Tongue (tissue), 3 donors: ENCODE measurements at places on chromosomes 2 and 18.

- peak; percentile 2 for DNase-seq
Observed at GRCh38 chr2:49490710-49491109, 336.4 kb upstream of the FSHR start.

- no peak for DNase-seq
Observed at GRCh38 chr2:235390108-235390815, 103.6 kb upstream of the AGAP1 start.

DNA sequence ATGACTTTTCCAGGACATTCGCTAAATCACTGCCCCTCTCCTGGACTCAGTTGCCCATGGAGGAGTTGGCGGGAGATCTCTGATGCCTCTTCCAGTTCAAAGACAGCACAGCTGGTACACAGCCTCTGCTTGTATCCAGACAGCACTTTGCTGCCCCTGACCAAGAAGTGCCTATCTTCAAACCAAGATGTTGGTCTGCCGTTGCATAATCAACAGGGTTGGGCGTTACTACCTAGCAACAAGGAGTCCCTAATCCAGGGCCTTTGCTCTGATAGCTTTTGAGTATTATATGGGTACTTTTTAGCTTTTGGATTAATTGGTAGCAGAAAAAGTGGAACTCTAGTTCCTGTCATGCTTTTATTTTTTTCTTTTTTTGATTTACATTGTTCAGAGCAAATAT lies 166.6 kb downstream of the FAM210A start:
- no peak for DNase-seq

DNA sequence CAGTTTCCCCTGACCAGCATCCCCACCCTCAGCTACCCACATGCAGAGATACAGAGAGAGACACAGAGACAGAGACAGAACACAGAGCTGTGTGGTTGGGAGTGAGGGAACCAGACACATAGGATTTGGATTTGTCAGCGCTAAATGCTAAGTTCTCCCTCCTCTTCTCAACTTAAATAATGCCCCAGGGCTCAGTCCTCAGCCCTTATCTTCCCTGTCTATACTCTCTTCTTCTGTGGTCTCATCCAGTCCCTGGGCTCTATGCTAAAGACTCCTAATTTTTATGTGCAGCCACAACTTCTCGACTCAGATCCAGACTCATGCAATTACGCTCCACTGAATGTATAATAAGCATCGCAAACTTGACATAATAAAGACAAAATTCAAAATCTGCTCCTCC lies 47.1 kb downstream of the COLEC12 start:
- no peak for DNase-seq

- no peak for DNase-seq
Observed at GRCh38 chr2:98759827-98760625, 29.1 kb upstream of the MGAT4A start.

GRCh38 chr18:11150271-11150615 lies 874 bp upstream of the PIEZO2 start:
- DNase-seq, result no peak

- DNase-seq, result peak; percentile 68
Observed at GRCh38 chr18:22465859-22466457, 48.2 kb upstream of the CTAGE1 start.

GRCh38 chr2:169036736-169037440 lies 5.8 kb upstream of the ABCB11 start:
- no peak for DNase-seq

GRCh38 chr2:133568172-133568571 lies at the start of gene NCKAP5:
Gene NCKAP5 (minus strand): TSS chr2:133568463. CDS start chr2:133517526, 50,937 bp downstream.
- DNase-seq, result peak; percentile 90

DNA sequence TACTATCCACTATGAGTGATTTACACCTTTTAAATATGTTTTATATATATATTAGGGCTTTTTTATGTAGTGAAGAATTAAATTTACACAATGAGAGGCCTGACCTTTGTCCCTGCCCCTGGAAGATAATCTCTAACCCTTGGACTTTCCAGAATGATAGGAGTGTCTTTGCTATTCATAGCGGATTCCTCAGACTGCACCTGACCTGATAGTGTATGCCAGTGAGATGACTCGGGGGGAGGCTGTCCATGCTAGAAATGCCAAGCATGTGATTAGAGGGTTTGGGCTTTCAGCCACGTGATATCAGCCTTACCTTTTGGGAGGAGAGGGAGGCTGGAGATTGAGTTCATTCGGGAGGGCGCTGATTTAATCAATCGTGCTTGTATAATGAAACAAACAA lies 44.1 kb upstream of the LHCGR start:
- DNase-seq, result no peak

DNA sequence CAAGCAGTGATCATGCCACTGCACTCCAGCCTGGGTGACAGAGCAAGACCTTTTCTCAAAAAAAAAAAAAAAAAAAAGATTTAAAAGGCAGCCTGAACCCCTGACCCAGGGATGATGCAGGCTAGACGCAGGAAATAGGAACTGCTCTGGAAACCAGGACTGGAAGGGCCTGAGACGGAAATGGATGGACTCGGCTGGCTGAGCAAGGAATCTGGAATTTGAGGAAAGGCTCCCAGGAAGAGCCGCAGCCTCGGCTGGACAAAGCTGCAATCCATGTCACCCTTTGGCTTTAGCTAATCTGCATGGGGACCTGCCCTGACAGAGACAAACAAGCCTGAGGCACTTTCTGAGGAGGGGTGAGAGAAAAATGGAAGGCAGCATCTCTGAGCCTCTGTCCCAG lies 55.0 kb upstream of the DAPL1 start:
- DNase-seq, result no peak

DNA sequence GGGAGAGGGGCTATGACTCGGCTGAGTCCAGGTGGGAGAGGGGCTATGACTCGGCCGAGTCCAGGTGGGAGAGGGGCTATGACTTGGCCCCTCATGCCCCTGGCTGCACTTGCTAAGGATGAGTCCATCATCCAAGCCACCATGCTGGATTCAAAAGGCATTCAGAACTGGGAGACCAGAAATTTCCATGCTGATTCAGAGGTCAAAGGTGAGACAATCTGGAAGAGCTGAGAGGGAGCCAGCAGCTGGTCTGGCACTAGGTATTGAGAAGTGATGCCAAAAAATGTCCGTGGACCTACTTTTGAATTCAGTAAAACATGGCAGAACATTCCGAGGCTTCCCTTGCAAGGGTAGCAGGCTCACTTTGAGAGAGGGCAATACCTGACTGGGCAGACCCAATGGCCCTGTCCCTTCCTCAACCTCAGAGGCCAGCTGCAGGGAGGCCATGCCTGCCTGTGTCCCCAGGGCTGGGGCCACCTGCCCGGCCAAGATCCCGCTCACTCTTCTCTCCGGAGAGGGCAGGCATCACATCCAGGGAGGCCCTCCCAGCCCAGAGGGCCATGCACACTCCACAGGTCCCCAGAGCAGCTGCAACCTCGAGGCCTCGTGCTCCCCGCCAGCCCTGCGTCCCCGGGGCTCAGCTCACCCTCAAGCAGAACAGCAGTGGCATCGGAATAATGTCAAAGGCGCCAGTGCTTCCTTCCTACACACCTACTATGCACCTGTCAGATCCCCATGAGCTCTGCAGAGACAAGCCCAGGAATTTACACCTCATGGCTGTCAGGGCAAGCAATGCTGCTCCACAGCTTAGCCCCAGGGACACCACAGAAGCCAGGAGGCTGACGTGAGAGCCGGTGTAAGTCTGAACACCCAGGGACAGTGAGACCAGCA lies 80.2 kb upstream of the GPC1 start:
- peak; percentile 33 for DNase-seq

- no peak for DNase-seq
Observed at GRCh38 chr18:48705043-48705442, 166.2 kb downstream of the CTIF start.

DNA sequence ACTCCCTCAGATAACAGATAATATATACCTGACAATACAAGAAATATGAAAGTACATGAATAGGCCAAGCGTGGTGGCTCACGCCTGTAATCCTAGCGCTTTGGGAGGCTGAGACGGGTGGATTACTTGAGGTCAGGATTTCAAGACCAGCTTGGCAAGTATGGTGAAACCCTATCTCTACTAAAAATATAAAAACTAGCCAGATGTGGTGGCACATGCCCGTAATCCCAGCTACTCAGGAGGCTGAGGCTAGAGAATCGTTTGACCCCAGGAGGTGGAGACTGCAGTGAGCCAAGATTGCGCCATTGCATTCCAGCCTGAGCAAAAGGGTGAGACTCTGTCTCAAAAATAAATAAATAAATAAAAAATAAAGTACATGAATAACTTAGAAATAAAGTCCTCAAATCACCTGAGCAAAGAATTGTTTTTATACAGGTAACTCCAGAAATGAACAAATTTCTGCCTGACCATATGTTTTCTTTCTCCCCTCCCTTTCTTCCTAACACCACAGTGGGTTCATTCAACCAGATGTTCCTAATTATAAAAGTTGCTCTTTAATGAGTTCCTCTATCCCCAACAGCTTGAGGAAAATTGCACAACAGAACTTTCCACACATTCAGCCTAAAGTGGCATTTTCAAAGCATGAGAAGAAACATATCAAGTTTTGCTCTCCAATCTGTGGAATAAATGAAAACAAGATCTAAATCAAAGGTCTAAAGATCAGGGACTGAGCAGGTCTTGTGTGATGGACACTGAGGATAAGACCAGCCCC lies 33.6 kb upstream of the AP1S3 start:
- no peak for DNase-seq

DNA sequence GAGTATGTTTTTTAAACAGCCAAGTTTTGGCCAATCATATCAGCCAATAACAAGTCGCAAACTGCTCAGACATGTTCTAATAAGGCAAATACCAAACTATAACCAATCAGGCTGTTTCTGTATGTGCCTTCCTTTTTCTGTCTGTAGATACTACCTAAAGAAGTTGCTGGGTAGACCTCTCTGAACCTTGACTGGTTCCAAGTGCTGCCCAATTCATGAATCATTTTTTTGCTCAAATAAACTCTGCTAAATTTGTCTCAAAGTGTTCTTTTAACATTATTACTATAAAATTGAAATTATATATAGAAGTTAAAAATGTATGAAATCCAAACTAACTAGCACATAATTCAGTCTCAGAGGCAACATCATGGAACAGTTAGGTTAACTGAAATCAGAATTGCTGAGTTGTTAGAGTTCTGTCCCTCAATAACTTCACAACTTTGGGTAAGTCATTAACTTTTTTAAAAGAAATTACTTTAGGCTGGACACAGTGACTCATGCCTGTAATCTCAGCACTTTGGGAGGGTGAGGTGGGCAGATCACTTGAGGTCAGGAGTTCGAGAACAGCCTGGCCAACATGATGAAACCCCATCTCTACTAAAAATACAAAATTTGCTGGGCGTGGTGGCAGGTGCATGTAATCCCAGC lies 4.9 kb upstream of the TTC21B start:
- no peak for DNase-seq

GRCh38 chr2:75025633-75026380 lies 67.4 kb downstream of the POLE4 start:
- no peak for DNase-seq

DNA sequence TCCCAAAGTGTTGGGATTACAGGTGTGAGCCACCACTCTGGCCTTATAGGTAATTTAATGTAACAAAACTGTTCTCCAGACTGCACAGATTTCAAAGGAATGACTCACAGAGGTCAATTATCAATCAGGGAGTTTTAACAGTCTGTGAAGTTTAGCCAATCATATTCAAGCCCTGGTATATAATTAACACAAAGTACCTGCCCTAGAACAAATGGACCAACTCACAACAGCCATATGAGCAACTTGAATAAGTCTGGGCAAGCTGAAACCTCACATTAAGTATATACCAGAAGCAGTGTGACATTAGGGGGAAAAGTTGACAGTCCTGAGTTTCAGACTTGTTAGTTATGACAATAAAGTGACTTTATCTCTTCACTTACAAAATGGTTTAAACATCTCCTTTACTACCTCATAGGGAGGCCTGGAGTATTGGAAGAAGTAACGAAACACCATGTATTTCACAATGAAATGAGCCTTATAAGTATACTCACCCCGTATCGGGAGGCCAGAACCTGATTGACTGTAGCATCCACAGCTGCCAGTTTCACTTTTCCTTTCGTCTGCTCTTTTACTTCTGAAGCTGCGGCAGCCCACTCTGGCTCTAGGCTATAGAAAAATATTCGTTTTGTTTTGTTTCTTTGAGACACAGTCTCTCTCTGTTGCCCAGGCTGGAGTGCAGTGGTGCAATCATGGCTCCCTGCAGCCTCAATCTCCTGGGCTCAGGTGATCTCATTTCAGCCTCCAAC lies 22.2 kb downstream of the PDIA6 start:
- DNase-seq, result no peak

- no peak for DNase-seq
Observed at GRCh38 chr2:57443973-57444521, 602.6 kb upstream of the VRK2 start.

DNA sequence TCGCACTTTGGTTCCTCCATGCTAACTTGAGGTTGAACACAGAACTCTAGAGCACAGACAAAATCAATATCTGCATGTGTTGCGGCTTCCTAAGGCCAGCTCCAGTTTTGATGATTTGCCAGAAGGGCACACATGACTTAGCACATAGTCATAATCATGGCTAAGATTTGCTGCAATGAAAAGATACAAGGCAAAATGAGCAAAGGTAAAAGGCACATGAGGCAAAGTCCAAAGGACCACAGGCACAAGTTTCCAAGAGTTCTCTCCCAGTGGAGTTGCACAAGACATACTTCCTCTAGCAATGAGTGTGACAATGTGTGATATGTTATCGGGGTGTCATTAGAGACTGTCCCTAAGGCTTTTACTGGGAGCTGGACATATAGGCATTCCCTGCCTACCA lies 24.2 kb upstream of the CXXC1 start:
- DNase-seq, result no peak

- DNase-seq, result no peak
Observed at GRCh38 chr18:59562751-59563150, 134.5 kb downstream of the CCBE1 start.

GRCh38 chr2:199484927-199485326 lies 27.2 kb upstream of the SATB2 start:
- DNase-seq, result no peak

DNA sequence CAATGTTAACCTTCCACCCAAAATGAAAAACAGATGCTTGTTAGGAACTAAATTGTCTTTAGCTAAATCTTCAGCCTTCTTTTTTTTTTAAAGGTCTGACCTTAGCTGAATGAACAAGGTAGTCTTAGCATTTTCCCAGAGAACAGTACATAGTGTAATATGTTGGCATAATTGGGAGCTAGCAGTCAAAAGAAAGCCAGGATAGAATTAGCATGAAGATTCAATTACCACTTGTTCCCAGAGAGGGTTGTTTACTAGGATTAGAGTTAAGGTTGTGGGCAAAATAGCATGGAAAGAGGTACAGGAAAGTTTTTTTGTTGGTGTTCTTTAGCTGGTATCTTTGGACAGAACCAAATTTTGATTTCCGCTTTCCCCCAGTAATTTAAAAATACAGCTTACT lies 6.9 kb downstream of the CDH20 start:
- no peak for DNase-seq

GRCh38 chr18:21599585-21600525 lies 649 bp downstream of the ESCO1 start:
- peak; percentile 25 for DNase-seq

GRCh38 chr2:131121464-131121863 lies 16.3 kb downstream of the PLEKHB2 start:
- no peak for DNase-seq

- peak; percentile 35 for DNase-seq
Observed at GRCh38 chr18:59822612-59823550, 76.9 kb upstream of the PMAIP1 start.
